ENCODE measurements at places on chromosomes 1 and 21.
A peak's percentile ranks its signal among the peaks of the same experiment; 100 is the strongest.

- no peak for DNase-seq
These were observed 132.0 kb downstream of the FOXD2 start for GRCh38 chr1:47569681-47570470.

DNA sequence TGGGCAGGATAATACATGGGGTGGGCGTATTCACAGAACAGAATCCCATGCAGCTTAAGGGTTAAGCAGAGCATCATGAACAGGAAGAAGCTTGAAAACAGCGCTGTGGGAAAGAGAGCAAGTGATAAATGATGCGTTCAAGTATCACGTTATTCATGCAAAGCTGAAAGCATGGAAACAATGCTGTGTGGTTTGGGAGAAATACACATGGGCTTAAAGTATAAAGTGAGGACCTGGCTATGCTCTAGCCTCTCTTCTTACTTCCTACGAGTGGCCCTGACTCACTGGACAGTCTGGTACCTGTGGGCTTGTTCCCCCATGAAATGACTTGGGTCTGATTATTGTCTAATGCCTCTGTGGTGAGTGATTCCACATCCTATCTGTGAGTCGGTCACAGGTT lies 25.7 kb downstream of the TMPRSS2 start:
- DNase-seq = no peak

DNA sequence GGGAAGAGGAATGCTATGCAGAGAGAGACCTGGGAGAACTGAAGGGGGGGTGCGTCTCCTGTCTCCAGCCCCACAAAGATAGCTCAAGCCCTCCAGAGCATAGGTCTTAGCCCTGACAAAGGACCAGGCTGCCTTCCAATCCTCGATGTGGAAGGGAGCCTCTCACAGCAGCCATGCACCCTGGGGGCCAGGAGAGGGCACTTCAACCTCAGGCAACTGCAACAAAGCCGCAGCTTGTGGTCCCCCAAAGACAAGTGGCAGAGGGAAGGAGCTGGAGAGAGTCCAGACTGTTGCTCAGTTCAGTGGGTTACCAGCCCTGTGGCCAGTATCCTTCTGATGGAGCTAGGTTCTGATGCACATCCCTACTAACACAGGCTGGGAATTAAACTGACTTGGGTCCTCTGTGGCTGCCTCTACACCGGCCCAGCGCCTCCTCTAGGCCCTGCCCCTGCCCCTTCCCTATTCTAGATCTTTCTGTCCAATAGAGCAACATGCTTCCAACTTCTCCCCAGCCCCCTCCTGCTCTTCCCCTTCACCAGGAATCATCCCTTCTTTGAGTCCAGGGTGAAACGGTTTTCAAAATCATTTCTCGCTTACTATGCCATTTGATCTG lies 100.7 kb upstream of the SPATA6 start:
- DNase-seq = peak; percentile 75

DNA sequence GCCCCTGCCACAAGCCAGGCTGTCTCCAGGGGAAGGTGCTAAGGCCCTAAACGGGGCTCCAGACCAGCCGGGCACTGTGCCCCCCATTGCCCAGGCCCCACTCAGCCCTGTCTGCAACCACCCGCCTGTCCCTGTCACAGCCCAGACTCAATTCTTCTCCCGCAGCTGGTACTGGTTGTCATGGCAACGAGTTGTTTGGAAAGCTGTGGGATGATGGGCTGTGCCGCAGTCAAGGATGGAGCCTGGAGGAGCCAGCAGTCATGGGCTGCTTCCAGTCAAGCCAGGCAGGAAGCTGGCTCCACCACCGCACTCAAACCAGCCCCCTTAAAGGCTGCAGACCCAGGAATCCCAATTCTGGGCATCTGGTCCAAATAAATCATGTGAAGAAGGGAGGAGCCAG lies 4.2 kb downstream of the SPOCD1 start:
- DNase-seq = peak; percentile 75

GRCh38 chr1:65179148-65179547 lies 31.1 kb downstream of the AK4 start:
- no peak for DNase-seq

GRCh38 chr1:247822060-247822459 lies 1.9 kb downstream of the OR14A16 start:
- no peak for DNase-seq

- DNase-seq = no peak
These were observed 233.3 kb downstream of the KCNJ6 start for GRCh38 chr21:37682966-37683365.

- no peak for DNase-seq
These were observed 108.1 kb downstream of the MATN1 start for GRCh38 chr1:30615076-30615795.

GRCh38 chr1:245797592-245798348 lies 643.0 kb downstream of the KIF26B start:
- peak; percentile 15 for DNase-seq

- no peak for DNase-seq
These were observed 42.9 kb downstream of the HSPG2 start for GRCh38 chr1:21894034-21894881.

- DNase-seq = no peak
These were observed 465.2 kb downstream of the AJAP1 start for GRCh38 chr1:5119366-5120234.

GRCh38 chr1:43048601-43049011 lies 89.9 kb upstream of the SLC2A1 start:
- no peak for DNase-seq

GRCh38 chr1:16109571-16109970 lies 36.1 kb upstream of the FAM131C start:
- no peak for DNase-seq

DNA sequence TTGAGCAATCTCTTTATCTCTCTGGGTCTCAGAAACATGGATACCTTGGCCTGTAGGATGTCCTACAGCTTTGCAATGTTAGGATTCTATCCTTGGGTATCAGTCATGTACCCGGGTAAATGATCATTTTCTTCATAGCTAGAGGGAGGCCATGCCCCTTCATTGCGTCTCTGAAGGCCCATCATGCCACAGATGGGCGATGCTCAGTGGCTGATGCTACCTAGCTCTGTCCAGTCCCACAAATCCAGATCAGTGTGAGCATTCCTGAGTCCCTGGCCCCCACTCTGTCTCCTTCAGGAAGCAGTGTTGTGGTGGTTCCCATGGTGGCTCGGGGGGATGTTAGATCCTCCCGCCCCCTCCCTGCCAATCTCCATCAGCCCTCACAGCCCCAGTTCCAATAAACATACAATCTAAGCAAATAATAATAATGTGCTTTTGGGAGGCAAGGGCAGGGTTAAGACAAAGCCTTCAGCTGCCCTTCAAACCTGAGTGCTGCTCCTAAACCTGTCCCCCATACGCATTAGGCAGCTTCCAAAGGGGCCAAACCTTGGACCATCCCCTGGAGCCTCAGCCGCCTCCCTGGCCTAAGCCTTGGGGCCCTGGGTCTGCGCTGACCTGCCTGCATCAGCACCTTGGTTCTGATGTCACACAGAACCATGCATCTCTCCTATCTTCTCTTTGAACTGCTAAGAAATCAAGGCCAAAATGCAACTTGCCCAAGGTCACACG lies 681 bp upstream of the GPR61 start:
- no peak for DNase-seq

- DNase-seq = no peak
These were observed 14.4 kb downstream of the TMPRSS3 start for GRCh38 chr21:42381347-42381984.

GRCh38 chr1:172906778-172907592 lies 143.8 kb downstream of the TNFSF18 start:
- DNase-seq = no peak

DNA sequence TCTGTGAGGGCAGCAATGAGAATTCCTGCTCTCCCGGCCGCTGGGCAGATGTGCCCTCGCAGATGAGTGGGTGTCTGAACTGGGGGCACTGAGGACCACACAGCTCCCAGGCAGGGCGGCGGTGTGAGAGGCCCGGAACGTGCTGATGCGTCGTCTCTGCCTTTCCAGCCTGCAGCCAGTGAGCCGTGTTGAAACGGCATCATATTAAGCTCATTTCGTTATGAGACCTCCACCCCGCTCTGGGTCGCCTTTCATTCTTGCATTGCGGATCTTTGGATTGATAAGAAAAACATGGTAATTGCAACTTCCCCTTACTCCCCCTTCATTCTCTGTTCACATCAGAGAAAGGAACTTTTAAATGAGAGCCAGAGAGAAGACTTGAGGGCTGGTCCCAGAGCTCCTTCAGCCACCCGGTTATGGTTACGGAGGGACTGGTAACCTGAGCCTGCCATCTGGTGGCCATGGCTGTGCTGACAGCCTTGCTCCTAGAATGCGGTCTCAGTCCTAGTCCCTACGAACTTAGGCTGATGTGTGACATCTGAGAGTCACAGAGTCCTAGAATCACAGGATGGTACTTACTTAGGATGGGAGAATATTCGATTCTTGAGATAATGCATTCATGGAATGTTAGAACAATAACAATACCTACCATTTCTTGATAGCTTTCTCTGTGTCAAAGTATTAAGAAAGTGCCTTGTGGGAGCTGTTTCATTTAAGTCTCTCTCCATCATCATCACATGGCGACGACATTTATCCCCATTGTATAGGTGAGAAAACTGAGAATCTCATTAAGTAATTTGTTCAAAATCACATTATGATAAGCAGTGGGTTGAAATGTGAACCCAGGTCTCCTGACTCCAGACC lies 271.0 kb downstream of the TRABD2B start:
- DNase-seq = peak; percentile 69

DNA sequence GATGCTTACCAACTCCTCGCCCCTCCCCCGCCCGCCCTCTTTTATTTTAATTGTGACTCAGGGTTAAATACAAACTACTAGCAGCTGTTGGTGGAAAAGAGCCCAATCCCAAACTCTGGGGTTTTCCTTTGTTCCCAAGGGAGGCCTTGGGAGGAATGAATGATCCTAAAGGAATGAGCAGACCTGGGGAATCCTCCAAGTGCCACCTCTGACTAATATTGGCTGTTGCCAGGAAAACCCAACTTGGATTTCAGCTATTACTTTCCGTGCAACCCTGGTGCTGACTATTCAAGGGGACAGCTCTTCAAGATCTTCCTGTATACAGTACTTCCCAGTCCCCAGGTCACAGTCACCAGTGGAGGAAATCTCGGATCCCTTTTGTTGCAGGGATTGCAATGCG lies 1.3 kb upstream of the S100A10 start:
- no peak for DNase-seq

DNA sequence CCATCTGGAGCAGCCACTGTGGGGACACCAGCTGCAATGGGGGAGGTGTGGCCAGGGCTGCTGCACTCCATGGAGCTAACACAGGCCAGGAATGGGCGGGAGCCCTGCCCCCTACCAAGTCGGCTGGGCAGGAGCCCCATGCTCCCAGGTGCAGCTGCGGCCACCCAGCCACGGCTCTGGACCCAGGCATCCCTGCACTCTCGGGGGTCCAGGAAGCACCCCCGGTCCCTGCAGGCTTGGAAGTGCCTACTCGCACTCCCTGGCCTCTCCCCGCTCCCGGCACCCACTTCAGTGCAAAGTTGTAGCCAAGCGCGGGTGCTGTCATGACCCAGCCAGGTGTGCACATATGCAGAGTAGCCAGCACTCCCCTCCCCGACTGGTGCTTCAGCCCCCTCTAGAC lies 91.8 kb downstream of the HLCS start:
- no peak for DNase-seq

- no peak for DNase-seq
These were observed 36.0 kb downstream of the FAM177B start for GRCh38 chr1:222772996-222773379.

GRCh38 chr1:247638011-247638410 lies 32.6 kb downstream of the OR2G3 start:
- DNase-seq = no peak

DNA sequence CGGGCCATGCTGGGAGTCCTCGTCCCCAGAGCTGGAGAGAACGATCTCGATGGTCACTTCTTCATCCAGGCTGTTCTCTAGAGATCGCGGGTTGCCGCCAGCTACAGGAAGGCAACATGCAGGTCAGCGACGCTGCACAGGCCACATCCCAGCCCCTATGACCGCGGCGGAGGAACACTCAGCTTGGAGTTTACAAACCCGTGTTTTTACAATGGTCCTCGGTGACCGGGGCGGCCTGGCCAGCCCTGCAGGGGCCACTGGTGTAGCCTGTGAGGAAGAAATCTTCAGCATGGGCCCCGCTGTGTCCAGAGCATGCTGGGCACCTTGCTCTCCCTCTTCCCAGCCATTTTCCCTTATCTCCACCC lies 30.5 kb downstream of the ZNF496 start:
- DNase-seq = no peak

- peak; percentile 87 for DNase-seq
These were observed 6.3 kb downstream of the CELF3 start for GRCh38 chr1:151710187-151710840.

DNA sequence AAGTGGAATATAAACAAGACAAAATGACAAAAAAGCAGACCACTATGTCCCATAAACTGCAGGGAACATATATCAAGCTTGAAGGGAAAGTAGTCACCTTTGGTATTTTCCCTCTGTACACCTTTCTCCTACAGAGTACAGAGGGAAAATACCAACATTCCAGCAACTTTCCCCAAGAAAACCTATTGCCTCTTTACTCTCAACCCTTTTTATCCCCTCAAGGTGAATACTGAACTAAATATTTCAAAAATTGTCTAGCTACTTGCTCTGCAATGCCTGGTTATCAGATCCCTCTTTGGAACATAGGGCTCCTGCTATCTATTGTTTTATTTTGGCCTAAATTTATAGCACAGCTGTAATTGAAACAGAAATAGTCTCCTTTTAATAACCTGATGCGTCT lies 15.8 kb downstream of the CTXND2 start:
- no peak for DNase-seq

DNA sequence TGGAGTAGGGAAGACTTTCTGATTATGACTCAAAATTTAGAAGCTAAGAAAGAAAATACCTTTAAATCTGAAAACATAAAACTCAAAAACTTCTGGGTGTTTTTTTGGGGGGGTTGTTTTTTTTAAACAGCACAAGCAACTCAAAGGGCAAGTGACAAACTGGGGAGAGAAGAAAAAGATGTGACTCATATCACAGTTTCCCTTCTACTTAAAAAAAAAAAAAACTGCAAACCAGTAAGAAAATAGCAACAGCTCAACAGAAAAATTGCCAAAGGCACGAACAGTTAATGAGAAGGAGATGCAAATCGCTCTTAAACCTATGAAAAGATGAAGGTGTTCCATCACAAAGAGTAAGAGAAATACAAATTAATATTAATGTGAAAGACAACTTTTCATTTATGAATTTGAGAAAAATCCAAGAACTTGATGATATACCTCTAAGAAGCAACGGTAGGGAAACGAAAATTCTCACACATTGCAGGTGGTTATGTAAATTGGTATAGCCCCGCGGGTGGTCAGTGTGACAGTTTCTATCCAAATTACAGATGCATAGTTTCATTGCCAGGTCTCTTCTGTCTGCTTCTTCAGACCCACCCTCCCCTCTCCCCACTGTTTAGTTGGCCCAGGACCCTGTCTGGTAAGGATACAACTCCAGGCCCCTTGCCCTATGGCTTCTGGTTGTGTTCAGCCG lies 9.0 kb downstream of the IFNAR2 start:
- no peak for DNase-seq

- no peak for DNase-seq
These were observed 4.3 kb upstream of the MFAP2 start for GRCh38 chr1:16984717-16985116.

GRCh38 chr21:38804789-38805327 lies 871 bp upstream of the ETS2 start:
- DNase-seq = no peak

- no peak for DNase-seq
These were observed 61.1 kb upstream of the GNG4 start for GRCh38 chr1:235710687-235711086.

- no peak for DNase-seq
These were observed 17.3 kb upstream of the CAPN2 start for GRCh38 chr1:223695014-223695548.

Measured in neuronal stem cell (in vitro differentiated cells).